ENCODE measurements at places on chromosomes 13 and 19. TPM values are rescaled to one million over a fixed set of nuclear protein-coding genes. Genes with fewer than 3 reads are reported as not detected.

MYPOP gene
- 1.8 TPM for total RNA-seq

CILP2 gene
- 0.65 TPM for total RNA-seq

CGB1 gene
- total RNA-seq, result not detected

ZNF540 gene
- total RNA-seq, result 1.2 TPM

NLRP11 gene
- not detected for total RNA-seq

PRSS57 gene
- not detected for total RNA-seq

SIRT6 gene
- total RNA-seq, result 8.8 TPM

TTC9B gene
- not detected for total RNA-seq

HIF3A gene
- 0.39 TPM for total RNA-seq

ARHGAP33 gene
- 2.4 TPM for total RNA-seq

HSH2D gene
- total RNA-seq, result not detected

IGFL2 gene
- 0.11 TPM for total RNA-seq

P2RY11 gene
- 1.0 TPM for total RNA-seq

TLE2 gene
- 4.5 TPM for total RNA-seq

OR4F17 gene
- not detected for total RNA-seq

CGB2 gene
- total RNA-seq, result not detected

Measured in articular chondrocyte of knee joint (primary cell).